ENCODE measurements at places on chromosomes 11 and 22. TPM values are rescaled to one million over a fixed set of nuclear protein-coding genes. Genes with fewer than 3 reads are reported as not detected.

DNA sequence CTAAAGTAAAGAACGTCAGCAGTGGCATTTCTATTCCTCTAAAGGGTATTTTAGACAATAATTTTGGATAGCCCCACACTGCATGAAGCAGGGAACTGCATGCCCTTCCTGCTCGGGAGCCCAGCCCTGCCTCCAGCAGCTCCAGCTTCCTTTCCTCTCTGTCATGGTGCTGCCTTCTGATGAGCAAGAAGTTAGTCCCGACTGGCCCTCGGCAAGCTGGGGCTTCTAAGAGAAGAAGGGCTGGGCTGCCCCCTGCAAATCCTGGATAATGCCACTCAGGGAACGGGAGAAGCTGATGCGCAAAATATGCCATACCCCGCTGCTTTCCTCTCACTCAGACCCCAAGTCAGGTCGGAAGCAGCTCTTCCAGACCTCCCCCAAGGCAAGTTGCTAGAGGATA is 296.4 kb downstream of the ETS1 start:
- DNase-seq = no peak

The GAL gene
- total RNA-seq = not detected

DNA sequence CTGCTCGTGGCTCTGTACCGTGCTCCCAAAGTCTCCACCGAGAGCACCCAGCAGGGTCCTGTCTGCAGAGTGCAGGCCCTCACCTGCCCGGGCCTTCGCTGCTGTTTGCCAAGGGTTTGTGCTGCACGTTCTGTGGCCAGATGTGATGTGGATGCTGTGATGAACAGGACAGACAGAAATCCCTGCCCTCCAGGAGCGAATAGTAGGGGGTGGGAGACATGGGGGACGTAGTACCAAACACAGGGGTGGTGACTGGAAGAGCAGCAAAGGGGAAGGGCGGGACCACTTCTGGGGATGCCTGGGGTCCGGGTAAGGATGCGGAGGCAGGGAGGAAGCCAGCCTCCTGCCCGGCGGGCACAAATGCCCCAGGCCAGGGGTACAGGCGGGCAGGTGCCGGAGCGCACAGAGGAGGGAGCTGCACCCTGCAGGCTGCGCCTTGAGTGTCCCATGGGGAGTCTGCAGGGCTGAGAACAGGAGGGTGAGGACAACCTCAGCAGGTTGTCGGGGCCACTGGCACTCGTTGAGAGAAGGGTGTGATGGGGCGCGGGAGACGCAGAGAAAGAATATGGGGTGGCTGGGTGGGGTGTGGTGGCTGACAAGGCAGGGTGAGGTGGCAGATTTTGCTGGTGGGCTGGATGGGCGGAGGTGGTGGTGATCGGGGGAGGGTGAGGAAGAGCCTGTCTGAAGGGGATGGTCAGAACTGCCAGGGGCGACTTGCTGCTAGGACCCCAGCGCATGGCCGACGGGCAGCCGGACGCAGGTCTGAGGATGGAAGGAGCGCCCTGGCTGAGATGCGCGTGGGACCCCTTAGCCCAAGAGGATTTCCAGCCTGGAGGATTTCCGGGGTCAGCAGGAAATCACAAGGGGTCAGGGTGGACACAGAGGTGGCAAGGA is 16.3 kb upstream of the CTSD start:
- DNase-seq = no peak

GRCh38 chr11:72396041-72396440 is 38.3 kb downstream of the CLPB start:
- no peak for DNase-seq

The SSTR3 gene
- total RNA-seq = not detected

- no peak for DNase-seq
Measured at GRCh38 chr22:22400099-22400498, 108.4 kb downstream of the ZNF280B start.

DNA sequence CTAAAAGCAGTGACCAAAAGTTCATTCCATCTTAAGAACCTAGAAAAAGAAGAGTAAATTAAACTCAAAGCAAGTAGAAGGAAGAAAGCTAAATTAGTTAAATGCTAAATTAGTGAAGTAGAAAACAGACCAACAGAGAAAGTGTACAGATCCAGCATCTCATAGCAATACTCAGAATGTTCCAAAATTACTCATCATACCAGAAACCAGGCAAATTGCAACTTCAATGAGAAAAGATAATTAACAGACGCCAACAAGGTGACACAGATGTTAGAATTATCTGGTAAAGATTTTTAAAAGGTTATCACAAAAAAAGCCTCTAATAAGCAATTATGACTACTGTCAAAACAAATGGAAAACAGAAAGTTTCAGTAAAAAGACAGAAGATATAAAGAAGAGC is 96.8 kb downstream of the ALX4 start:
- no peak for DNase-seq
